ENCODE measurements at places on chromosomes 1 and 21.

- no peak for DNase-seq
Observed at GRCh38 chr1:160578525-160579191, 638 bp downstream of the CD84 start.

GRCh38 chr1:200970771-200971427 lies 52.6 kb downstream of the KIF21B start:
- no peak for DNase-seq

DNA sequence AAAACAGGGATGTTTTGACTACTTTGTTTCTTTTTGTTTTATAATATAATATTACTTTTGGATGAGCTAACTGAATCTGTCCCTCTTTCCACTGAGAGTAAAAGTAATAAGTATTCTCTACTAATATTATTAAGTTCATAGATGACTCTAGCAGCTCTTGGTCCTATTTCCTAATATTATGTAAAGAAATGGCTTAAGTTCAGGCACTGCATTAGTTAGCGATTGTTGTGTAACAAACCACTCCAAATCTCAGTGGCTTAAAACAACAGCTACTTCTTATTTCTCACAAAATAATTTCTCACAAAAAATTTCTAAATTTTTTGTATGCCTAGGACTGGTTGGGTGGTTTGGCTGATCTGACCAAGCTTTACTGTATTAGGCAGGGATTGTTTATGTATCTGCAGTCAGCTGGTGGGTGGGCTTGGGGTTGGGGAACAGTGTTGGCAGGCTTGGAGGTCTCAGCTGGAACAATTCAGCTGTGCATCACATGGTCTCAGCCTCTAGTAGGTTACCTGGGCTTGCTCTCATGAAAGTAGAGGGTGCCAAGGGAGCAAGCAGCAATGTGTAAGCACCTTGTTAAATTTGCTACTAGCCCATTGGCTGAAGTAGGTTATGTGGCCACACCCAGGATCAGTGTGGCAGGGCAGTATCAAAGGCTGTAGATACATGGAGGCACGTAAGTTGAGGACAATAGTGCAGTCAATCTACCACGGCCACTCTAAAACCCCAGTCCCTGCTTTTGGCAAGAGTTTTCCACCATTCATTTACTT lies 8.8 kb upstream of the CCT8 start:
- no peak for DNase-seq

- DNase-seq: no peak
Observed at GRCh38 chr1:217275655-217276398, 355.1 kb downstream of the GPATCH2 start.

GRCh38 chr1:233599542-233600073 lies 14.3 kb upstream of the KCNK1 start:
- no peak for DNase-seq

DNA sequence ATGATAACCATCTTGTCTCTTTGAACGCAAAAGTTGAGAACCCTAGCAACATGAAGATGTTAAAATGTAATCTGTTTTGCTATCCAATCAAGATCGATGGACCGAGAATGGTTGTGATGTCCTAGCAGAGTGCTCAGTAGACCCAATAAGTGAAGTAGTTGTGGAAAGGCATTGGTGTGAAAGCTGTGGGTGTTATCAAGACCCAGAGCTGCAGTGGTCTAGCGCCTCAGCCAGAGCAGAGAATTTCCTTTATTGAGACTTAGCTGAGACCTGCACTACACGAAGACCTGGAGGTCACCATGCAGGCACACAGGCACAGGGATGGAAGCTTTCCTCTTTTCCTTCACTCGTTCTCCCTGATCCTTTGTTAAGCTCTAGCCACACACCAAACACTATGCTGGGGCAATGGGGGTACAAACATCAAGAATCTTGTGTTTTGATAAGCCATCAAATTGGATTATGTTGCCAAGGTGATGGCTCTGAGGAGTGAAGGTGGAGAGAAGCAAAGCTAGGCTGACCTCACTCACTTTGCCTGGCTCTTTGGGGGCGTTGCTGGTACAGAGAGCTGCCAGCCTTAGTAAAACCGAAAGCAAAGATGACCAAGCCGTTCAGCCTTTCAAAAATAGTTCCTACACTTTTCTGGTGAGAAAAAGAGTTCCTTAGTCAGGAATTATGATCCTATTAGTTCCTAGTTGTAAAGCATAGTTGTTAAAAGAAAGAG lies 24.1 kb downstream of the METTL13 start:
- no peak for DNase-seq

- no peak for DNase-seq
Observed at GRCh38 chr1:78619446-78619802, 824 bp upstream of the IFI44L start.

DNA sequence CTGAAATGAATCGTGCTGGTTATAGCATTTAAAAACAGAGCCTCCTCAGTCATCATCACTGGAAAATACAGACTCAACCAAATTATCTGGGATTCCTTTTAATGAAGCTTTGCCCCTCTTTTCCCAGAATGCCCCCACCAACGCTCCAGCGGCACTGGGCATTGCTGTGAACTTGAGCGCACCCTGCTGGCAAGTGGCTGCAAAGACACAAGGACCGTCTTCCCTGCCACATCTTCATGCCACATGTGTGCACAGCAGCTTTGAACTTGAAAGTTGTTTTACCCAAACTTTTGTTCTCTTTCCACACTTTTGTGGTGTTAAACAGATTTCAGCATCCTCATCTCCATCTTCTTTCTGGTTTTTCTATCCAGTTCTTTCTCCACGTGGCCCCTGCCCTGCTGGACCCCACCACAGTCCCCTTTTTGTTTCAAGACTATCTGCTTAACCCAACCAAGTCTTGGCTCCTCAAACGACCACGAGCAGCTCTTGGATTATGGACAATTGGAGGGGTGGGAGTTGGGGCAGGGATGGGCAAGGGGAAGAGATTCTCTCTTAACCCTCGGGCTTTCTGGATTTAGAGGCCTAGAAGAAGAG lies 12.8 kb upstream of the LMX1A start:
- DNase-seq: no peak

GRCh38 chr1:36417931-36418330 lies 20.2 kb upstream of the LSM10 start:
- DNase-seq: no peak

GRCh38 chr1:57470036-57470435 lies 46.2 kb upstream of the DAB1 start:
- no peak for DNase-seq

Data from NCI-H524 treated with DMSO at 0.1 percent for 48 hours (cell line).